Astrocyte of the hippocampus (primary cell): ENCODE measurements at places on chromosomes 6 and 20.
A peak's percentile ranks its signal among the peaks of the same experiment; 100 is the strongest.

DNA sequence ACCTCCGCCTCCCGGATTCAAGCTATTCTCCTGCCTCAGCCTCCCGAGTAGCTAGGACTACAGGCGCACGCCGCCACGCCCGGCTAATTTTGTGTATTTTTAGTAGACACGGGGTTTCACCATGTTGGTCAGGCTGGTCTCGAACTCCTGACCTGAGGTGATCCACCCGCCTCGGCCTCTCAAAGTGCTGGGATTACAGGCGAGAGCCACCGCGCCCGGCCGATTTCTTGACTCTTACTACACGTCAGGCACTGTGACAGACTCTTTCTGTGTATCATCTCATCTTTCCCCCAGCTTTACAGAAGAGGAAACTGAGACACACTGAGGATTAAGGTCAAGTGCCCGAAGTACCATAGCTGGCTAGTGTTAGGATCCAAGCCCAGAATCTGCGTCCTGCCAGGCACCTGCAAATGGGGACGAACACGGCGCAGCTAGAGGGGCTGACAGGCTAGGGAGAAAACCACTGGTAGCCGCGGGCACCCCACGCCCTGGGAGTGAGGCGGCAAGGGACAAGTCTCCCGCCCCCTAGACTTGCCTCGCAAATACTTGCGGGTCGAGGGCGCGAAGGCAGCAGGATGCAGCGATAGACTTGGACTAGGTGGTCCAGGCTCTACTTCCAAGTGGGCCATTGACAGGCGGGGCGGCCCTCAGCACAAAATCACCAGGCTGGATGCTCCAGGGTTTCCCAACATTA, 1.1 kb upstream of the TAF8 start:
- DNase-seq: no peak

- DNase-seq: peak; percentile 63
These were observed 52.6 kb upstream of the NAA20 start for GRCh38 chr20:19964289-19965265.

DNA sequence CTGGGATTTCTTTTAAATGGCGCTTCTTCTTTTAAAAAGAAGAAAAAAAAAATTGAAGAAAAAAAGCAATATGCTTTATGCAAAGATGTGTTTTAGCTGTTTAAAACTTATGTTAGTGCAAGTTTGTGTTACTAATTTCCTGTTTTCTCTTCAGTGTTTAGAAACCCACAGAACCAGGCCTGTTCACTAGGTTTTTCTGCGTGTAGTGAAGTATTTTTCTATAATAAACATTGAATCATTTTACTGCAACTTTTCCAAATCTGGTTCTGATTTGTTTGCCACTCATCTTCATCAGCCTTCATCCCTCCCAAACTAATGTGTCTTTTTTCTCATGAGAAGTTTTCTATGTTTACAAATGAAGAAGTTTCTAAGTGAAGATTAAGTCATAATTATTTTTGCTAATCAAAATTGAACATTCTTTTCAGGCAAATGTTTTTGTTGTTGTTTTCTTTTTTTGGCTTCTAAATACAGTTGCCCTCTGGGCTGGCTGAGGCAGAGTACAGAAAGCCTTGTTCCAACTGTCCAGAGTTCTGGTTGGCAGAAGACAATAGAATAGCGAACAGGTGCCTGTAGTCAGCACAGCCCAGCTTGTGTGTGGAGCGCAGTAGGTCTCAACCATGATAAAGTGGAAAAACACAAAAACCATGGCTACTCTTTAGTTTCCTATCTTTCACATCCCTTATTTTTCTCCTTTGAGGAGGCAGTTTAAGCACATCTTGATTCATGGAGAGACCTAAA, 14.5 kb downstream of the ZNF76 start:
- no peak for DNase-seq

DNA sequence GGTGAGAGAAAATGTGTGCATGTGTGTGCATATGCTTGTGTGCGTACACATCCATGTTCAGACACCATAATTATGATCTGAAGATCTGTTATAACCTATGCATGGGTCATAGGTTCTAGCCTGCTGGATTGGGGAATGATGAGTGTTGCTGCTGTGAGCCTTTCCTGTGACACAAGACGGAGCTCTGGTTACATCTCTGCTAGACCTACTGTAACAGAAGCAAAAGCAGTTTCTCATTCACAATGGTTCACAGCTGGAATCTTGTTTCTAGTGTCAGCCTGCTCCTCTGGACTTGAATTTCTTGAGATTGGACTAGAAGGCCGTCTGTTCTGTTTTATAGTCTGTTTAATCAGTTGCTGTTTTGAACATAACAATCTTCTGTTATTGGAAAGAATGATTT, 40.1 kb downstream of the DEFB114 start:
- no peak for DNase-seq

DNA sequence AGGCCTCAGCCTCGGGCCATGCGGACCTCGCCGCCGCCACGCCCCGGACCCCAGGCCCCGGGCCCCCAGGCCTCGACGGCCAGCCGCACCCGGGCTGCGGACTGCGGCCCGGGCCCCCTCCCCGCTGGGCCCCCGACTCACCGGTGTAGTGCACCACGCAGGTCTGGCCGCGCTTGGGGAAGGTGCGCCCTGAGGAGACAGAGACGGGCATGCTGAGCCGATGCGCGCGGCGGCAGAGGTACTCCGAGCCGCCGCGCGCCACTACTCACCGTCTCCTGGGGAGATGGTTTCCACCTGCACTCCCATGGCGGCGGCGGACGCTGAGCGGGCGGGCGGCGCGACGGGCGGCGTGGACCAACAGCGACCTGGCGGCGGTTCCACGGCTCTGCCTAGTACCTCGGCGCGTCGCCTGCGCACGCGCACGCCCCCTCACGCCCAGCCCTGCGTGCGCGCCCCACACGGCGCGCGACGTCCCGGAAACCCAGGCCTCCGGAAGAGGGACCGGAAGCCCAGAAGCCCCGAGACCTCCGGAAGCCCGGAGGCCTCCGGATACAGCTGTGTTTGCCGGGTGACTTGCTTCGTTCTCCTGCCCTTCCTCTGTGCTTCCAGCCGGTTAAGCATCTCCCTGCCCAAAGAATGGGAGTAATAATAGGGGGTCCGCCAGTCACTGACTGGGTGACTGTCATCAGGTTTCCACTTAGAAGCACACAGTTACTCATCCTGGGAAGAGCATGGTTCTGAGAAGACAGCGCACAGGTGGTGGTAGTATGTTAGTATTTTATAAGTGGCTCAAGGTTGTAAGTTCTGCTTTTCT, at the start of gene FKBP1A:
TSS of gene FKBP1A (minus strand) at position 362 of the 814 bp plus-strand sequence. CDS start at position 306, 56 bp downstream.
- DNase-seq: peak; percentile 97

DNA sequence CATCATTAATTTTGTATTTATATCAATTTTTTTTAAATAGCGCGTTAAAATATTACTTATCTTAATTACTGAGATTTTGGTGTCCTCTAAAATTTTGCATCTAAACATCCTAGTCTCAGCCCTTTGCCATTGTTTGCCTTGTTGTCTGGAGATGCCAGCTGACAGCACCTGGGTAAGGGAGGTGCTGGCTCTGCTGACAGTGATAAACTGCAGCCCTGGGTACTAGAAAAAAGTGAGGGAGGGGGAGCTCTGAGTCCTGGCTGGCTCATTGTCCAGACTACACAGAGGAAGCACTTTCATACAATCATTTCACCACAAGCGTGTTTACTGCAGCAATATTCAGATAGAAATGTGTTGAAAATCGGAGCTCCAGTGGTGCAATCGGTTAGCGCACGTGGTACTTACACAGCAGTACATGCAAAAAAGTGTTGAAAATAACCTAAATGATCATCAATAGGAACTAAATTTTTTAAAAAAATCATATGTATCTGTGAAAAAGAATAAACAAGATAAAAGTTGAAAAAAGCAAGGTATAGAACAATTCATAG, 18.5 kb upstream of the UBR2 start:
- no peak for DNase-seq

GRCh38 chr6:127136786-127137185, 18.3 kb downstream of the RSPO3 start:
- no peak for DNase-seq

DNA sequence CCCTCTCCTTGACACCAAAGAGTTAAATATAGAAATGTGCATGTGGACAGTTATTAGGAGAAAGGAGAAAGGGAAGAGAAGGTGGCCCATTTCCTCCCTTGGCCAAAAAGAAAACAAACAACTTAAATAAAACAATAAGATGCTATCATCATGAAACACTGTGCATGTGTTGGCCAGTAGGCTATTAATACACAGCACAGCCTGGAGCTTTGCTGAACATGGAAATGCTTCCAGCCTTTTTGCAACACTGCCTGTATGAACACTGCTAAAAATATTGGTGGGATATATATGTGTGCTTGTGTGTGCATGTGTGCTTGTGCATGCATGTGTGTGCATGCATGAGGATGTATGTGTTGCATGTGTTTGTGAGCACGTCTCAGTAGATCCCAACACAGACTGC, 100.4 kb downstream of the LY86 start:
- DNase-seq: no peak

GRCh38 chr6:50936277-50936681, 117.6 kb downstream of the TFAP2B start:
- no peak for DNase-seq

- DNase-seq: no peak
These were observed 47.7 kb downstream of the ADAT2 start for GRCh38 chr6:143402721-143403336.

- DNase-seq: peak; percentile 66
These were observed at the start of gene C6orf132 for GRCh38 chr6:42142118-42142835. Gene C6orf132 (minus strand): TSS chr6:42142620. CDS start chr6:42142444, 176 bp downstream.

- DNase-seq: peak; percentile 75
These were observed 111.5 kb downstream of the TIAM2 start for GRCh38 chr6:155106456-155107115.
